ENCODE measurements at places on chromosomes 7 and 10.

- DNase-seq = no peak
These were observed 23.2 kb upstream of the PIP4K2A start for GRCh38 chr10:22737587-22737986.

DNA sequence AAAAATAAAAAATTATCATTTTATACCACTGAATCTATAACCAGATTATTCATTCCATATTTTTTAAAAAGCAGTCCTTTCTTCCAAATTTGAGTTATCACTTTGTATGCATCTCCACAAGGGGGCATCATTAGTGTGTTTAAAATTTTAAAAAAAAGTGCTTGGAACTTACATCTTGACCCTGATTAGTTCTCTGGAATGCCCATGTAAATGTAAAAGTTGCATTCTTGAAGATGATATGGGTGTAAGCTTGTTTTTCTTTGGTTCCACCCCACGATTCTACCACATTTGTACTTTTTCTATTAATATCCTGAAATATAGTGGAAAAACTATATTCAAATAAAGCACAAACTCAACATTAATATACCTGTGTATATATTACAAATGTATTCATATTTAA lies 144.9 kb downstream of the ELAPOR2 start:
- no peak for DNase-seq

- no peak for DNase-seq
These were observed 14.8 kb downstream of the CUX1 start for GRCh38 chr7:101832205-101832631.

GRCh38 chr10:80280071-80280800 lies 9.2 kb downstream of the MAT1A start:
- DNase-seq = no peak

DNA sequence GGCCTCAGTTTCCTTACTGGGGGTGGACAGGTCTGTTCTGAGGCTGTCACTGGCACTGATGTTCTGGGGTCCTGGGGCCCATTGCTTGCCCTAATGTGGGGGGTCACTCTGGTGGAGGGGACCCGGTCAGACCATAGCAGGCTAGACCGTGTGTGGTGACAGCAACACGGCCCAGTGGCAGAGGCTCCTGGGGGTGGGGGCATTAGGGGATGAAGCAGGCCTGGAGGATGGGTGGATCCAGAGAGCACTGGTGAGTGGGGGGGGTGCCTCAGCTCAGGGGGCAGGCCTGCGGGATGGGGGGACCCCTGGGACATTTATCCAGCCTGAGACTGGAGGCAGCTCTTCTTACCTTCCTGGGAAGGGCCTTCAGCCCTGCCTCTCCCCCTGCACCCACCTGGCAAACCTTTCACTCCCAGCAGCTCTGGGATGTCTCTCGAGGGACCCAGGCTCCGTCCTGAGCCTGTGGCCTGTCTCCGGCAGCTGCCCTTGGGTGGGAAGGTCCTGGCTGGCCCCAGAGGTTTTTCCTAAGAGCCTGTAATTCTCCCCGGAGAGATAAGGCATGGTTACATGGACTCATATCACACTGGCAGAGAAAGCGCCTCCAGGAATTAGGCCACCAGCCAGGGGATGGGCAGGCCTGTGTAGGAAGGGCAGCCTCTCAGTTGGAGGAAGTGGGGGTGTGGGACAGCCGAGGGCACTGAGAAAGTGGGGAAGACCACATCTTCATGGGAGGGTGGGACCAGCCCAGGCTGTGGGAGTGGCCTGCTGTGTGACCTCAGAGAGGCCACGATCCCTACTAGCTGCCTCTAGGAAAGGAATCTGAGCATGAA lies 147.7 kb downstream of the UBE2H start:
- no peak for DNase-seq

GRCh38 chr7:82953324-82954027 lies 209.2 kb downstream of the PCLO start:
- DNase-seq = no peak

- DNase-seq = no peak
These were observed 12.5 kb downstream of the CCSER2 start for GRCh38 chr10:84340632-84341537.

DNA sequence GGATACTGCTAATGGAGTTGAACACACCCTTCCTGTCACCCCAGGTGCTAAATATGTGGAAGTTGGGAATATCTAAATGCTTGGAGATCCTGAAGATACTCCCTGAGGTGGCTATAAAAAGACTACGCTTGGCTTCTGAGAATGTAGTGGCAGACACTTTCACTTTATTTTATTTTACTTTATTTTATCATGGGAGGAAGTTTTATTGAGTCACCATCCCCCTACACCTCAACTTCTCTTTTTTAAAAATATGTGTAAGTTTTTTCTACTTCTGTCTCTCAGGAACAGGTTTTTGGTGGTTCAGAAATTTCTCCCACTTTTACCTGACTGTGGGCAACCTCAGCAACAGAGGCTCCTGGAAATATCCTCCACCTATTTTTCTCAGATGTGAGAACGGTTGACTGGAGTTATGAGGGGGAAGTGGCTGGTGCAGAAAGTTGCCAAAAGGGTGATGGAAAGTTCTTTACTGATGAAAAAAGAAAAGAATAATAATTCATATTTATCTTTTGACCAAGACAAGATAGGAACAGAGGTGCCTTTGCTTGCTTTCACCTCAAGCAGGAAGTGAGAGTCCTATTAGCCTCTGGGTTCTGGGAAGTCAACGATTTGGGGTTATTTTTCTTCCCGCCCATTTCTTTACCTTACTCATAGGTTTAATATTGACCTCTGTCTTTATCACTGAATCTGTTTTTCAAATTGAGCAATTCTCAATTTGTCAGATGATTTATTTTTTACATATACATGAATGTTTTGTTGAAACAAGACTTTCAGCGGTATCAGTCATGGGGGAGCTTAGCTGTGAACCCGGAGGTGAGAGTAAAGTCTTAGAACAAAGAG lies 103.6 kb downstream of the AHR start:
- no peak for DNase-seq

- no peak for DNase-seq
These were observed 177.0 kb downstream of the REEP3 start for GRCh38 chr10:63697956-63698786.

DNA sequence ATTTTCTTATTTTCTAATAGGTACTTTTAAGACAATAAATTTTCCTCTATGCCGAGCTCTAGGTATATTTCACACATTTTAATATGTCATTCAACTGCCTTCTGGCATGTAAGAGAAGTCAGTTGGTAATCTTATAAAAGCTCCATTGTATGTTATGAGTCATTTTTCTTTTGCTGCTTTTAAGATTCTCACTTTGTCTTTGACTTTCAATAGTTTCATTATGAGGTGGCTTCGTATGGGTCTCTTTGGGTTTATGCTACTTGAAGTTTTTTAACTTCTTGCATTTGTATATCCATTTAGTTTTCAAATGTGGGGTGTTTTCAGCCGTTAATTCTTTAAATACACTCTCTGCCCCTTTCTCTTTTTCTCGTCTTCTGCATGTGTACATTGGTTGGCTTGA lies 80.5 kb downstream of the ABCA13 start:
- no peak for DNase-seq

DNA sequence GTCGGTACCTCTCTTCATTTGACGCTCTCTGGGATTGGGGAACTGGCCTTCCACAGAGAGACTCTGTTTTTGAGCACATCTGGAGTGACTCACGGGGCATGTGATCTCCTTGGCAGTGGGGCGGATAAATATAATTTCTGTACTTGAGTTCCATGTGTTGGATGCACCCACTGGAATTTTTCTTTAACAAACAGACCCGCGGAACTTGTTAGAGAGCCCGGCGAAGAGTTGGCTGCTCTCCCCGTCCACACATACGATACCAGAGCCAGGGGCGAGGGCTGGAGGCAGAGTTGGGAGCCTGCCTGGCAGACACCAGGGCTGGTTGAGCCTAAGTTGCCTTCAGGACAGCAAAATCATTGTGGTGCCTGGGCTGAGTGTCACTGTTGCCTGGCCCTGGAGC lies at the start of gene FAM180A:
FAM180A (minus strand) TSS at position 44 of the 400 bp plus-strand sequence. CDS start 233 bp downstream, outside the sequence.
- DNase-seq = no peak
